DND-41 (cell line): ENCODE measurements at places on chromosomes 3 and 15.

DNA sequence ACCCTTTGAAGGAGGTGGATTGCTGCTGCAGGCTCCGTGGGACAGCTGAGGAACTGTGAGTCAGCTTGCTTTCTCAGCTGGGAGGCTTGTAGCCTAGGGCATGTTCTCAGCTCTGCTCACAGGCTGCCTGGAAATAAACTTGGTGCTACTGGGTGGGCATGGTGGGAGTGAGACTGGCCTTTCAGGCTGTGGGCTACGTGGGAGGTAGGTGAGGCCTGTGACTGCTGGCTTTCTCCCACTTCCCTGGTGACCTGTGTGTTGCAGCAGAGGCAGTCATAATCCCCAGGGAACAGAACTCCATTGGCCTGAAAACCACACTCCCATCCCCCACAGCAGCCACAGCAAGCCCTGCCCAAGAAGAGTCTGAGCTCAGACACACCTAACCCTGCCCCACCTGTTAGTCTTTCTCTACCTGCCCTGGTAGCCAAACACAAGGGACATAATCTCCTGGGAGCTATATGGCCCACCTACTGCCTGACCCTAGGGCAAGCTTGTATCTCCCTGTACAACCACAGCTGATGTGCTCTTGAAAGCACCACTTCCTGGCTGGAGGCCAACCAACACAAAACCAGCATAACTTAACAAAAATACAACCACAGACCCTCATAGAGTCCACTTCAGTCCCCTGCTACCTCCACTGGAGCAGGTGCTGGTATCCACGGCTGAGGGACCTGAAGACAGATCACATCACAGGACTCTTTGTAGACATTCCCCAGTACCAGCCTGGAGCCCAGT, 236.5 kb downstream of the SQOR start:
- no peaks in the 10 kb centered on the region for H3K36me3 ChIP-seq
- H3K27ac ChIP-seq, result no peak overlapping the region
- H3K4me1 ChIP-seq, result no peaks in the 10 kb centered on the region
- DNase-seq, result no peak

GRCh38 chr3:172359231-172359630, 89.0 kb downstream of the GHSR start:
- no peak overlapping the region for H3K27ac ChIP-seq
- no peaks in the 10 kb centered on the region; the same call in 1 of the 2 replicates for H3K36me3 ChIP-seq
- no peak for DNase-seq
- no peaks in the 10 kb centered on the region for H3K27me3 ChIP-seq
- H3K4me3 ChIP-seq, result no peak overlapping the region
- no peaks in the 10 kb centered on the region for H3K4me1 ChIP-seq

GRCh38 chr15:67479781-67480505, 41.0 kb upstream of the C15orf61 start:
- H3K27ac ChIP-seq, result no peak overlapping the region
- no peaks in the 10 kb centered on the region for H3K36me3 ChIP-seq
- H3K27me3 ChIP-seq, result no peaks in the 10 kb centered on the region
- H3K4me3 ChIP-seq, result no peak overlapping the region

DNA sequence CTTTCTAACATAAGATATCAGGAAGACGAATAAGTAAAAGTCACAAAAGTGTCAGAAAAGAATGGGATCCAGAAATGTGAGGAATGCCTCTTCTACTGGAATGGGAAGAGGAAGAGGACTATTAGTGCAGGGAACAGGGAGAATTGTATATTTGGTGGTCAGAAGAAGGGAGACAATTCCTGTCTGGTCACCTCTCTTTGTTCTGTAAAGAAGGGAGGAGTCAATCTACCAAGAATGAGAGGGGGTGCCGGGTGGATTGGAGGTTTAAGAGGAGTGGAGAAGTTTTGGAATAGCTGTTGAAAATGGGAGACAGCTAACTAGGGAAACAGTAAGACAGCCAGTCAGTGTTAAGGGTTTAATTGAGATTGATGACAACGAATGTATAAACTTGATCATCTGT, 20.1 kb downstream of the COMMD2 start:
- H3K27me3 ChIP-seq, result no peaks in the 10 kb centered on the region
- H3K4me1 ChIP-seq, result no peaks in the 10 kb centered on the region
- no peak for DNase-seq
- H3K36me3 ChIP-seq, result no peaks in the 10 kb centered on the region

- no peaks in the 10 kb centered on the region for H3K36me3 ChIP-seq
- H3K27ac ChIP-seq, result no peak overlapping the region
- no peak for DNase-seq
- H3K27me3 ChIP-seq, result no peaks in the 10 kb centered on the region
These were observed 106.8 kb downstream of the ADCY5 start for GRCh38 chr3:123341871-123342630.

DNA sequence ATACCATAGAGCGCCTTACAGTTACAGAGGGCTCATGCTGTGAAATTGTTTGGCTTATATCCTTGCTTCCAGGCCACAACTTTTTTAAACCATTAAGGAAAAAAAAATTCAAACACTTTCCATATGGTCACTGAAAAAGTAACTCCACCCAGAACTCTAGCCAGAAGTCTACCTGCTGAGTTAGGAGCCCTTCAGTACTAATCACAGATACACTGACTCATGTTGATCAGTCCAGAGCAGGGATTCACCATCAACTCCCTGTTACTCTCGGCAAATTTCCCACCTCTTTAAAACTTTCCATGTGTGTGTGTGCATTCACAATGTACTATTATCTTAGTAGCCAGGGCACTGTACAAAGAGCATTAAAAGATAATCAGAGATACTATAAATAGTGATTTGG, 372.8 kb downstream of the MAGI1 start:
- no peaks in the 10 kb centered on the region for H3K4me1 ChIP-seq
- no peaks in the 10 kb centered on the region for H3K27me3 ChIP-seq
- H3K36me3 ChIP-seq, result no peaks in the 10 kb centered on the region
- H3K27ac ChIP-seq, result no peak overlapping the region

- no peak overlapping the region for H3K4me3 ChIP-seq
- no peak for DNase-seq
- H3K36me3 ChIP-seq, result no peaks in the 10 kb centered on the region
- no peaks in the 10 kb centered on the region for H3K4me1 ChIP-seq
- no peaks in the 10 kb centered on the region for H3K27me3 ChIP-seq
These were observed 9.8 kb upstream of the SLC9C1 start for GRCh38 chr3:112303764-112304325.

DNA sequence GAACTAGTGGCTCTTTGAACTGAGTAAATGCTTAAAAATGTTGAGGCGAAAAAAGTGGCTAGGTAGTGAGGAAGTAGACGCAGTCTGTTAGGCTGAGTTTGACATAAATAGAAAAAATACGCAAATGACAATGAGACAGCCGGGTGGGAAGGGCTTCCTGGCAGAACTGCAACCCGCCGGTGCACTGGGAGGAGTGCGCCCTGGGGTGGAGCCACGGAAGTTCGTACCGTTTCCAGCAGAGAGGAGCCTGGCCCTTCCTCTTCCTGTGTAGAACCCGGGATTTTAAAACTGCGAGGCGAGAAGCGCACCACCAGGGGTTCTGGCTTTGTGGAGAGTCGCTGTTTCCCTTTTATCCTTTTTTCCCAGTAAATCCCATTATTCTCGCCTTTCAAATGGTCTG, 602.6 kb downstream of the PYDC2 start:
- no peaks in the 10 kb centered on the region for H3K4me1 ChIP-seq
- no peaks in the 10 kb centered on the region for H3K27me3 ChIP-seq
- H3K4me3 ChIP-seq, result no peak overlapping the region
- H3K27ac ChIP-seq, result no peak overlapping the region
- H3K36me3 ChIP-seq, result no peaks in the 10 kb centered on the region

GRCh38 chr3:176937541-176937940, 259.7 kb downstream of the TBL1XR1 start:
- no peaks in the 10 kb centered on the region for H3K27me3 ChIP-seq
- DNase-seq, result no peak
- H3K36me3 ChIP-seq, result no peaks in the 10 kb centered on the region
- H3K4me1 ChIP-seq, result peaks cover 12% of the 10 kb centered on the region; the same call in 1 of the 2 replicates
- no peak overlapping the region for H3K4me3 ChIP-seq

- H3K36me3 ChIP-seq, result no peaks in the 10 kb centered on the region; the same call in none of the 2 replicates
- H3K27me3 ChIP-seq, result no peaks in the 10 kb centered on the region
- no peak for DNase-seq
- peaks cover 27% of the 10 kb centered on the region for H3K4me1 ChIP-seq
These were observed 2.3 kb upstream of the UBE3A start for GRCh38 chr15:25441111-25441510.

DNA sequence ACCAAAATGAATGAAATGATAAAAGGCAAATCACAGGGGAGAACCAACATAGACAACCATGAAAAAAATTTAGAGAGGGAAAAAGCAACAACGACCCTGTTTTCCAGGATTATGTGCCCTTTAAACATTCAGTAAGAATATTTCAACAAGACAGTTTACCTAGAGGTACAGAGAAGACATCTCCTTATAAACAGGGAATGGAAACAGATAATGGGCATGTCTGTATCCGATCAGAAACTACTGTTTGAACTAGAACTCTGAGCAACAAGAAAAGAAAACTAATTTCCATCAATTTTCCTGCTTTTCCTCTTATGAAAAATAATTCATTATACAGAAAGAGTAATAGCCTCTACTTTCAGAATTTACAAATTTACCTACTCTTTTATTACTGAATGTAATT, 39.3 kb downstream of the DLG1 start:
- H3K4me1 ChIP-seq, result no peaks in the 10 kb centered on the region
- H3K27me3 ChIP-seq, result no peaks in the 10 kb centered on the region
- H3K27ac ChIP-seq, result no peak overlapping the region
- peaks cover 12% of the 10 kb centered on the region; the same call in 1 of the 2 replicates for H3K36me3 ChIP-seq

DNA sequence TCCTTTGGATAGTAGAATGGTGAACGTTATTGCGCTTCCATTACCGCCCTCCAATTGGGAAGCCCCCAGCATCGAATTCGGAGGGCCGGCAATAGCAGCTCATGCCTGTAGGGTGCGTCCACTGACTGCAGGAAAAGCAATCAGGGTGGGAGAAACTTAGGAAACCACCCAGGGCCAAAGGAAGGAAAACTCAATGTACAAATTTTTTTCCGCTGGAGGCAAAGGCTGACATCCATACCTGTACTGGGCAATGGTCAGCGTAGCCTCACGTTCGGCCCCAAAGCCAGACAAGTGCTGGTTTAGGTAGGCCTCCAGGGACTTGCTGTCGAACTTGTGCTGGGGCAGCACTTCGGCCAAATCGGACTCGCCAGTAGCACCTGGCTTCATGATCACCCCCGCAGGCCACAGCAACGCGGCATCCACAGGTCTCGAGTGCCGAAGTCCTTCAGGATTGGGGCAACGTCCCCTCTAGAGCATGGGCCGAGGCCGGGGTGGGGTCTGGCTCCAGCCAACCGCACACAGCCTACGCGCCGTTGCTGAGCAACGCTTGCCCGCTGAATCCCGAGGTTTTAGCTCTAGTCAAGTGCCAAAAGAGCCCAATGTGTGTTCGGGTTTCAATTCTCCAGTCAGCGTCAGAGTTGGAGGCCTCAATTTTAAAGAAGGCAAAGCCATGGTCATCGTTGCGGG, at the start of gene ACAD11:
Gene ACAD11 (minus strand): TSS at position 445 of the 687 bp plus-strand sequence. CDS start 58 bp downstream, at position 387.
- peak; percentile 46 for DNase-seq
- H3K27me3 ChIP-seq, result no peaks in the 10 kb centered on the region
- H3K36me3 ChIP-seq, result peaks cover 12% of the 10 kb centered on the region

DNA sequence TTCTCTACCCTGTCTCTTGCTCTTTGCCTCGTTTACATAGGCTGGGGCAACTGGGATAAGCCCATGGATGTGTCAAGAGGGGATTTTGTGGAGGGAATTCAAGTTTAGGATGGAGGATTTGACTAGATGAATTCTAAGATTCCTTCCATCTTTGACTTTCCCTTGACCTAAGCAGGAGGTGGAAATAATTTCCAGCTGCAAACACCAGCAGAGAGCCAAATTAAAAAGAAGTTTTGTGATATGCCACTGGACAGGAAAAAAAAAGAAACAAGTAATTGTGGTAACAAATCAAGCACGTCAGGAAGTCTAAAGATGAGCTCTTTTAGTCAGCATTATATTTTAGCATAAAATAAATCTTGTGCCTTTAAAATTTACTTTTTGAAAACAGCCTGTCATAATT, 49.8 kb downstream of the KCNMB2 start:
- no peaks in the 10 kb centered on the region for H3K27me3 ChIP-seq
- H3K36me3 ChIP-seq, result no peaks in the 10 kb centered on the region
- H3K27ac ChIP-seq, result no peak overlapping the region
- DNase-seq, result no peak
- H3K4me3 ChIP-seq, result no peak overlapping the region

GRCh38 chr3:59506191-59506590, 456.4 kb upstream of the CFAP20DC start:
- no peak overlapping the region for H3K27ac ChIP-seq
- H3K36me3 ChIP-seq, result no peaks in the 10 kb centered on the region
- no peaks in the 10 kb centered on the region for H3K27me3 ChIP-seq
- no peaks in the 10 kb centered on the region for H3K4me1 ChIP-seq
- H3K4me3 ChIP-seq, result no peak overlapping the region

GRCh38 chr3:20256144-20256543, 70.1 kb upstream of the SGO1 start:
- no peaks in the 10 kb centered on the region for H3K4me1 ChIP-seq
- no peak for DNase-seq
- no peak overlapping the region for H3K27ac ChIP-seq
- no peaks in the 10 kb centered on the region for H3K27me3 ChIP-seq

GRCh38 chr3:146861262-146861661, 256.1 kb upstream of the PLSCR5 start:
- H3K36me3 ChIP-seq, result no peaks in the 10 kb centered on the region
- no peak overlapping the region for H3K4me3 ChIP-seq
- H3K27me3 ChIP-seq, result no peaks in the 10 kb centered on the region

GRCh38 chr3:47455806-47456452, 19.8 kb downstream of the SCAP start:
- H3K4me1 ChIP-seq, result no peaks in the 10 kb centered on the region
- H3K27me3 ChIP-seq, result no peaks in the 10 kb centered on the region
- no peak overlapping the region for H3K4me3 ChIP-seq
- H3K36me3 ChIP-seq, result no peaks in the 10 kb centered on the region
- no peak overlapping the region for H3K27ac ChIP-seq
- no peak for DNase-seq

GRCh38 chr3:197068077-197068476, 38.5 kb upstream of the MELTF start:
- H3K36me3 ChIP-seq, result peaks cover 25% of the 10 kb centered on the region
- H3K4me3 ChIP-seq, result no peak overlapping the region
- DNase-seq, result no peak
- H3K27me3 ChIP-seq, result no peaks in the 10 kb centered on the region

DNA sequence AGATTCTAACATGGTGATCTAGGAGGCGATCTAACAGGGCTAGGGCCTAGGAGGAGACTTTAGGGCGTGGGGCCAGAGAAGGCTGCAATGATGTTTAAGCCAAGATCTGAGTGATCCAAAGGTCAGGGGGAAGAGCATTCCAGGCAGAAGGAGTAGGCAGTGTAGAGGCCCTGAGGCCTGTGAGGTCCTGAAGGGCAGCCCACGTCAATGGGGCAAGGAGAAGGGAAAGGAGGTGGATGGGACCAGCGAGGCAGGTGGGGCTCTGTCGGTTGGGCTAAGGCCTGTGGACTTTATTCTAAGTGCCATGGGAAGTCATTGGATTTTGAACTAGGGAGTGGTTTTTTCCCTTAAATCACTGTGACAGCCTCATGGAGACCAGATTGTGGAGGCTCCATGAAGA, 10.2 kb upstream of the DNAH1 start:
- no peak for DNase-seq
- H3K27me3 ChIP-seq, result no peaks in the 10 kb centered on the region
- H3K4me1 ChIP-seq, result no peaks in the 10 kb centered on the region
- H3K36me3 ChIP-seq, result no peaks in the 10 kb centered on the region
